ENCODE measurements at places on chromosomes 3 and 15.

DNA sequence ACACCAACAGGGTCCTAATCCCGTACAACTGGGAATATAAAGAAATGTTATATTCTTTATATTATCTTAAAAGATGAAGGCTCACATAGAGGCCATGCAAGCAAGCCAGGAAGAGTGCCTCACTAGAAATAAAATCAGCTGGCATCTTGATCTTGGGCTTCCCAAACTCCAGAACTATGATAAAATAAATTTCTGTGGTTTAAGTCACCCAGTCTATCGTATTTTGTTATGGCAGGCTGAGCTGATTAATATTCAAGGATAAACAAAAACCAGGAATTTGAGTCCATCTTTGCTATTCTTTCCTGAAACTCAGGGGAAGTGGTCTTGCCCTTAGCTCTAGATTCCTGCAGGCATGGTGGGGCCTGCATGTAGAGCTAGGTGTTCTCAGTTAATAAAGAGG, 42.7 kb downstream of the ATOSA start:
- no peak for DNase-seq

GRCh38 chr3:15427981-15428380, 583 bp downstream of the EAF1 start:
- peak; percentile 11 for DNase-seq

GRCh38 chr3:128498127-128498626, 5.2 kb upstream of the GATA2 start:
- DNase-seq: no peak

- peak; percentile 34 for DNase-seq
Observed at GRCh38 chr3:170977949-170978745, 48.4 kb downstream of the SLC2A2 start.

DNA sequence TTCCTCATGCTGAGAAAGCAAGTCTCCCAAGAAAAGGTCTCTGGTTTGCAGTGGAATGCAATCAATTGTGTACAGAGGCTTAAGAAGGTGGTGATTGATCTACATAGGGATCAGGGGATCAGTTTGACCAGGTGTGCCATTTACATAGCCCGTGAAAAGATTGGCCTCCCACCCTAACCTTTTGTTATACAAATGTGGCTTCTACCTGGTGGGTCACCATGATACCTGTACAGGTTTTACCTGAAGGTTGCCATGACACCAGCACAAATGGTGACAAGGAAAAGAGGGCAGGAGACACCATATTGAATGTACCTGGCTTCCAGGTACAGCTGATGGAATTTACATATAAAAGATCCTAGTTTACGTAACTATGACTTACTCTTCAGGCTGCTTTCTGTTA, 25.5 kb upstream of the TEX55 start:
- no peak for DNase-seq

DNA sequence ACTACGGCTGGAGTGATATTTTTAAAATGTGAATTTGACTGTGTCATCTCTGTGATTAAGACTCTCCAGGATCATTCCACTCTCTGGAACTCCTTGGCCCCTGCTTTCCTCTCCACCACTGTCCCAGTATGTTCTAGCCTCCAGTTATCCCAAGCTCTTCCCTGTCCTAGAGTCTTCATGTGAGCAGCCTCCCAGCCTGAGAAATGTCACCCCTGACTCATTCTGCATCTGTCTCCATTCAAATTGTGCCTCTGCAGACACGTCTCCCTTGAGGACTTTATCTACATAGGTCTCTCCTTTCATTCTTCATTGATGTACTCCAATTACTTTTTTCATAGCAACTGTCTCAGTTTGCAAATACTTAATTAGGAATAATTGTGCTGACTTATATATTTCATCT, 317.7 kb upstream of the ADAMTS9 start:
- DNase-seq: no peak

- no peak for DNase-seq
Observed at GRCh38 chr15:80423215-80423614, 19.0 kb downstream of the ARNT2 start.

GRCh38 chr15:71443538-71443937, 328.3 kb downstream of the THSD4 start:
- DNase-seq: peak; percentile 8

DNA sequence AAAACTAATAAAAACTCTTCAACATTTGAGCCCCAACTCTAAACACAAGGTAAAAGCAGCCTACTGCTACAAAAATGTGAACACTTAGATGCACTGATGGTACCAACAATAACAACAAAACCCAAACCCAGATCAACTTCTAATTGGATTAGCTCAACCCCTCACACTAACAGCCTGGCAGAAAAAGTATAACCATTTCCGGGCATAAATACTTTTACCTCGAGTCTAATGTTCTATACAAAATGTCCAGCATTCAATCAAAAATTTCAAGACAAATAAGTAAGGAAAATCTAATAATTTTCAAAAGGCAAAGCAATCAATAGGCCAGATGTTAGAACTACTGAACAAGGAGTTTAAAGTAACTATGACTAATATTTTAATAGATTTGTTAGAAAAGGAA, 303.3 kb downstream of the ARRDC4 start:
- DNase-seq: no peak

DNA sequence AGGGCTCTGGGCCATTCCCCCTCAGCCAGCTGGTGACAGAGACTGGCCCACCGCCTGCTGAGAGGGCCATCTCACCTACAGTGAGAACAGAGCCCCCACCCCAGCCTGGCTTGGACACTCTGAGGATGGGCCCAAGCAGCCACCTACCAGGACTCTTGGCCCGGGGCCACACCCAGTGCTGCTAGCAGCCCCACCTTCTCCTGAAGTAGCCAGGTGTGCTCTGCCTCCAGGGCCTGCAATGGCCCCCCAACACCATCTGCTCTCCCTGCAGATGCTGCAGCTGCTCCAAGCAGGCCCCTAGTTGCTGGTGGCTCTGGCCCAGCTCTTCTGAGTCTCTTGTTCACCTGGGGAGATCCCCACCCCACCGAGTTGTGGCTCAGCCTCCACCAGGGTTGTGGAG, 6.8 kb upstream of the CLK3 start:
- peak; percentile 85 for DNase-seq

DNA sequence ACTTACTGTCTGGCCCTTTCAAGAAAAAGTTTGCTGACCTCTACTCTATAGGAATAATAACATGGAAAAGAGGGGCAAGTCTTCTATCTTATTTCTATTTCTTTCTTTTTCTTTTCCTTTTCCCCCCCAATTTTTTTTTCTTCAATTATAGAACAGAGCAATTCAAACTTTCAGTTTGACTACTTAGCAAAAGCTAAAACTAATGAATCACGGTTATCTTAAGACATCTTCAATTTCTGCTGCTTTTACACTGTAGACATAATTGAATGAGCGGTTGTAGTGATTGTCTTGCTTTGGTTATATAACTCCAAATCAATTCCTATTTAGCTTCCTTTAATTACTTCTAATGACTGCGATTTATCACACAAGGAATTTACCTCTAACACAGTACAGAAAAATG, 74.3 kb upstream of the P2RY1 start:
- no peak for DNase-seq

DNA sequence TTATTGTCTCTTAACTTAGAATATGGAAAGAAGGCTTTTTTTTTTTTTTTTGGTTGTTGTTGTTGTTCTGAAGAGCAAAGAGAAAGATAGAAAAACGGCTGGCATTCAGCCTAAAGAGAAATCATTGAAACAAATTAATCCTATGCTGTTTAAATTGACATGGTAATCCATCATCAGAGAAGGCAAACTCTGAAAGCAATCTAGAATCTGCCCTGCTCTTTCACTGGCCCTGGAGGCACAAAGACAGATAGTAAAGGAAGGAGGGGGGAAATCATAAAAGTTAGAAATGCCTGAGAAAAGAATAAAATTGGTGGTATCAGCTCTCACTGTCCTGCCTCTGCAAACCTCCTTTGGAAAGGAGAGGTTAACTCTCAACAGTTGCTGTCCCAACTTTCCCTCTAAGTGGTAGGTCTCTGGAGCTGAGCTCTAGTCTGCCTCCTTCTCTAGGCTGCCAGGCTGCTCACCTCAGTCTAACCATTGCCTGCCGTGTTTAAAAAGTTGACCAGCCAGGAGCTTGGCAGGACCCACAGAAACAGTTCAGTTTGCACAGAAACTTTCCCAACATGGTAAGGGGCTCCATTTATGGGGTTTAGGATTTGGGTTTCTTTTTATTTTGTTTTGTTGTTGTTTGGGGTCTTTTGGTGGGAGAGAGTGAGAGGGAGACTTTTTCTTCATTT, 13.4 kb upstream of the NR2F2 start:
- DNase-seq: peak; percentile 0

- DNase-seq: no peak
Observed at GRCh38 chr3:66756468-66757036, 241.6 kb upstream of the KBTBD8 start.

GRCh38 chr3:104911376-104911775, 455.3 kb upstream of the ALCAM start:
- no peak for DNase-seq

GRCh38 chr3:138384976-138385375, 36.6 kb downstream of the MRAS start:
- DNase-seq: no peak

DNA sequence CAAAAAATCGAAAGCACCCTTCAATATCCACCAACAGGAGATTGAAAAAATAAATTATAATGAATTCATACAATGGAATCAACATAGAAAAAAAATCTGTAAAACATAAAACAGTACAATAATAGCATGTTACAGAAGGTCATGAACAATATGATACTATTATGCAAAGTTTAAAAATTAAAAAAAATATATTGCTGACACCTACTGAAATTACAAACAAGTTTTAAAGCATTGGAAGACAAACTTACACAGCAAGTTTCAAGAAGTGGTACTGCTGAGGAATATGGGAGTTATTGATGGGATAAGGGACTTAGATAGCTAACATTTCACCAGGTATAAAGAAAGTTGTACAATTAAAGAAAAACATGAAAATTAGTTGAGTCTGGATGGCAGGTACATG, 89.4 kb downstream of the EFL1 start:
- DNase-seq: no peak

GRCh38 chr3:64097920-64098319, 74.6 kb upstream of the PSMD6 start:
- DNase-seq: peak; percentile 37

DNA sequence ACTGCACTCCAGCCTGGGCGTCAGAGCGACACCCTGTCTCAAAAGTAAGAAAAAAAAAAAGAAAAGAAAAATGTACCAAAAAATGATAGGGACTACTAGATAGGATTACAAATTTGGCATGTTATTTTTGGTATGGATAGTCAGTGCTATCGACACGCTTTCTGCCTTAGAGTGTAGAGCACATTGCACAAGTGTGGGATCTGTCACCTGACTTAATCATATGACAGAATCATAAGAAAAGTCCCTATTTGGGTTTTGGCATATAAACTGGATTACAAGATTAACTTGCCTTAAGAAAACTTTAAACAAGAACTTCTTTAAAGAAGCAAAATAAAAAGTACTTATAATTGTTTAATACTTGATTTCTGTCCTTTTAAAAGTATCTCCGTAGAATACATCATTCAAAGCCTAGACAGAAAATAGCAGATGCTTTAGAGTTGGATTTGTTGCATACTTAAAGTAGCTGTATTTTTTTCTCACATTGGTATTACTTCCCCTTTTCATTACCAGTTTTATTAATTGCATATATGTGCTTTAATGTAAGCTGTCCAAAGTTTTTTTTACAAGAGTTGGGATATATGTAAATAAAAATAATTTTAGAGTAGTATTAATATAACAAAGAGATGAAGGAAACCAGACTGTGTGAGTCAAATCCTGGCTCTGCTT, 7.8 kb downstream of the ATP6V1A start:
- no peak for DNase-seq

DNA sequence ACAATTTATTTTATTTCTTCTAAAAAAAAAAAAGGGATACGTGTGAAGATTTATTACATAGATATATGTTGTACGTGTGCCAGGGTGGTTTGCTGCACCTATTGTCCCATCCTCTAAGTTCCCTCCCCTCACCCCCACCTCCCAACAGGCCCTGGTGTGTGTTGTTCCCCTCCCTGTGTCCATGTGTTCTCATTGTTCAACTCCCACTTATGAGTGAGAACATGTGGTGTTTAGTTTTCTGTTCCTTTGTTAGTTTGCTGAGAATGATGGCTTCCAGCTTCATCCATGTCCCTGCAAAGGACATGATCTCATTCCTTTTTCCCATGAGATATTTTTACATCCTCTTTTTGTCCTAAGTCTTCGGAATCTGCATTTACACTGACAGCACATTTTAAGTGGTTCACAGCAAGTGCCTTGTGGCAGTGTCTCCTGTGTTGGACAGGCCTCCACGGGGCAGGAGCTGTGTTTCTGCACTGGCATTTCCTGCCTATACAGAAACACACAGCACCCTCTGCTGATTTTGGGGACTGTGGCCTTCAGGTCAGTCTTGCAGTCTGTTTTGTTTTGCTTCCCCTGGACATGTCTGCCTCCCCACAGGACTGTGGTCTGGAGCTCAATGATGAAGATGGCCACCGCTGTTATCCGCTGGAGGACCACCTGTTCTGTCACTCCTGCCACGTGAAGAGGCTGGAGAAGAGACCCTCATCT, 12.7 kb upstream of the SACM1L start:
- no peak for DNase-seq

DNA sequence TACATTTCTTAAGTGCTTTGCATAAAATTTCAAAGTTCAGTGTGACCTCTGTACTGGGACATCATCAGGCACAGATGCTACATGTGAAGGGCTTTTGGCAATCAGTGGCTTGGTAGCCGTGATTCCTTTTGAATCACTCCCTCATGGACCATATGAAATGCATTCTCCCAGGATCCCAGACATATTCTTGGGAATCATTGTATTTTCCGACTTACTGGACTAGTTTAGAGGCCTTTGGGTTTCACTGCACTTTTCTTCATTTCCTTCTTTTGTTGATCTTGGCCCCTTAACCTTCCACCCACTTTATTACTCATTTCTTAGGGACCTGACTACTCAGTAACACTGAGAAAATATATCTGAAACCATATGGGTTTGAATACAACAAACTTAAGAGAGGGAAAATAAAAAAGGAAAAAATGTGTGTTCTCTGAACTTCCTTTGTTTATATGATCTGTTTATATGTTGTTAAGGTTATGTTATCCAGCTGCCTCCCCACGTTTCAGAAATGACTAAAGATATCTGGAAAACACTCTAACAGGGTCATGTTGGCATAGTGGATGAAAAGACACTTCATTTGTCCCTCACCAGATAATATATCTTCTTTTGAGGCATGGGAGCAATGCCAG, 35.1 kb downstream of the HMG20A start:
- DNase-seq: no peak

Measured in NCI-H69 (cell line).